ENCODE measurements at places on chromosomes 6 and 20.

DNA sequence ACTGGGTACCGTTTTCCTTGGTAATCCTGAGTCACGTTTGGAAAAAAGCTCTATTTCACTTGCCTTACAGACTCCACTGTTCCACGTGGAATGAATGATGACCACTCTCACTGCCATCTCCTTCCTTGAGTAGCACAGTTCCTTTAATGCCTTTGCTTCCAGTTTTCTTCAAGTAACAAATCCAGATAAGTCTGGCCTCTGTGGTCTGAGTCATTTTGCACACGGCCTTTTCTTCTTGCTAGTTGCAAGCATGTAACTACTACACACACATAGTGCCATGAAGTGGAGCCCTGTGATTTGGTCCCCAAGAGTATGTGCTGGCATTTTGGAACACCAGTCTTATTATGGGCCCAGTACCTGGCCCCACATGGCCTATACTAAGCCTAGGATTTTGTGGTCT lies 182.8 kb downstream of the SASH1 start:
- no peak for DNase-seq

DNA sequence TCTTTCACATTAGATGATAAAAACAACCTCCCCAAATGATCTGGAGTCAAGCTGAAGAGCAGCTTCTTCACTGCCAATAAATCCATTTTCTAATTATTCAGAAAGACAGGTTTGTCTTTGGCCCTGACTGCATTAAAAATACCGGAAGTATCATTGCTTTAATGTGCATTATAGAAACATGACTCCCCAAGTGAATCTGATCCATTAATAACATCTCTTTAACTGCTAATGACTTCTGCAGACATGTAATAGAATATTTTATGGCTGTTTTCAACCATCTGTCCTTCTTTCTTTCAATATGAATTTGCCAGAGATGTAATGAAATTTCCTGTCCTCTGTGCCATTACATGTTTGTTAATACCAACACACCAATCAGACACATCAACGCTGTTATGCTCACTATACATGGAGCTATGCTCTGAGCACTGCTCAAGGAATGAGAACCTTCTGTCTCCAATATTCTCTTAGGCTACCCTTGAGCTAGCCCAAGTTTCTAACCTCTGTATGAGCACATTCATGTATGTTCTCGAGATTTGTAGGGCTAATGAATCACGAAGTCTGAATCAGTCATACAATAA lies 87.8 kb downstream of the LYRM4 start:
- DNase-seq: no peak

- no peak for DNase-seq
Observed at GRCh38 chr6:157840776-157841175, 17.7 kb downstream of the SNX9 start.

GRCh38 chr6:37130704-37131103 lies 39.2 kb upstream of the PIM1 start:
- DNase-seq: no peak

- DNase-seq: no peak
Observed at GRCh38 chr20:7966176-7966575, 25.9 kb upstream of the HAO1 start.

GRCh38 chr6:140830666-140831065 lies 1302.1 kb upstream of the GJE1 start:
- DNase-seq: no peak

- DNase-seq: no peak
Observed at GRCh38 chr6:45654673-45655072, 276.9 kb upstream of the SUPT3H start.

- peak; percentile 42 for DNase-seq
Observed at GRCh38 chr6:43009124-43009523, 4.6 kb downstream of the MEA1 start.

GRCh38 chr6:38413102-38413800 lies 226.5 kb downstream of the BTBD9 start:
- DNase-seq: no peak

DNA sequence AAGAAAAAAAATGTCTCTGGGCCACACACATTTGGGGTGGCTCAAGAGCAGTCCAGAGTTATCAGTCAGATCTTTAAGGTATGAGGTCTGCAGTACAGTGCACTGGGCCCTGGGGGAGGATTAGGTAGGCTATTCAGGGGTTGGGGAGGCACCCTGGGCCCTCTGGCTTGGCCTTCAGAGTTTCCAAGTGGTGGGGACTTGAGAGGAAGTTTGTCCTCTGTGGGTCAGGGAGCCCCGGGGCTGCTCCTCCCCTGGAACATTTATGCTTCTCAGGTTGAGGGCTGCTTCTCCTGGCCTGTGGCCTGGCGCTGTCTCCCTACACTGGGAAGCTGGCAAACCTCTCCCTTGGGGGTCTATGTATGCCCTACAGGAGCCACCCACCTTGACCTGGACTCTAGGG lies 46.0 kb downstream of the PTK7 start:
- no peak for DNase-seq

DNA sequence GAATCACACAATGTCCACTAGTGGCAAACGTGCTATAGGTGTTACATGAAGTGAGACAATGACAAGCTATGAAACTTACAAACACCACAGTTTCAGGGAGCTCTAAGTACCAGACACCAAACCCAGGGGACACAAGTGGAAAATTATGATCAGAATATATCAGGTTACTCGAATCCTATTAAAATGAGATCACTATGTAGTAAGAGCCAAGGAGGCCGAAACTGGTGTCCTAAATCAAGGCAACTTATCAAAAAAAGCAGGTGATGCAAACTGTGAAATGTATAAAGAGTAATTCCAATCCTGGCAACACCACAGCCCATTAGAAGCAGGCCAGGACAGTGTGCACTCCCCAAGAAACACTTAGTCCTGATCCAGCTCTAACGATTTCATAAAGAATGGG lies 100.3 kb downstream of the ARHGAP18 start:
- no peak for DNase-seq

- DNase-seq: no peak
Observed at GRCh38 chr6:97032955-97033354, 108.4 kb downstream of the KLHL32 start.

GRCh38 chr6:18023891-18024290 lies 36.5 kb upstream of the KIF13A start:
- DNase-seq: no peak

GRCh38 chr6:947235-947934 lies 254.4 kb upstream of the EXOC2 start:
- DNase-seq: no peak

DNA sequence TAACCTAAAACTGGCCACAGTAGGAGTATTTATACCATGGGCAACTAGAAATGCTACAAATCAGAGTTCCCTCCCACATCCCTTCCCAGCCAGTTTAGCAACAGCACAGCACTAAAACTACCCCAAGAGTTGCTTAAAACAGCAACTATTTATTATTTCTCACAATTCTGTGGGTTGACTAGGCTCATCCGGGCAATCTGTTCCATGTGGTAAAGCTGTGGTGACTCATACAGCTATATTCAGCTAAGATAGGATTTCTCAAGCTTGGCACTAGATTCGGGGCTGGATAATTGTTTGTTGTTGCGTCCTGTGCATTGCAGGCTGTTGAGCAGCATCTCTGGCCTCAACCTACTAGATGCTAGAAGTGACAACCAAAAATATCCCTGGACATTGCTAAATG lies 8.6 kb upstream of the HECA start:
- peak; percentile 45 for DNase-seq

DNA sequence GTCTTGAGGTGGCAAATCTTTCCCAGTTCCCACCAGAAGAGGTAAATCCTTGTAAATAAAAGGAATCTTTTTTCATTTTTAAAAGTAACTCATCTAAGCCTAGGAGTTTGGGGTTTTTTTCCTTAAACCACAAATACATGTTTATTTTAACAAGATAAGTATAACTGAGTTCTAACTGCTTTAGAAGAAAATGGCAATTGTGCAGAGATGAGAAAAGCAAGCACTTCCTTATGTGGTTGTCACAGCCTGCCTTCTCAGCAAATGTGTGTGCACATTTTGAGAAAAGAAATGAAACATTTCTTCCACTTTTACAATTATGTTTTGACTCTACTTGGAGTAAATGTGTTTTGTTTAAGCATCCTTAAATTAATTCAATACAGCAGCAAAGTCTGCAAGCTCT lies 17.7 kb downstream of the HCK start:
- DNase-seq: no peak

DNA sequence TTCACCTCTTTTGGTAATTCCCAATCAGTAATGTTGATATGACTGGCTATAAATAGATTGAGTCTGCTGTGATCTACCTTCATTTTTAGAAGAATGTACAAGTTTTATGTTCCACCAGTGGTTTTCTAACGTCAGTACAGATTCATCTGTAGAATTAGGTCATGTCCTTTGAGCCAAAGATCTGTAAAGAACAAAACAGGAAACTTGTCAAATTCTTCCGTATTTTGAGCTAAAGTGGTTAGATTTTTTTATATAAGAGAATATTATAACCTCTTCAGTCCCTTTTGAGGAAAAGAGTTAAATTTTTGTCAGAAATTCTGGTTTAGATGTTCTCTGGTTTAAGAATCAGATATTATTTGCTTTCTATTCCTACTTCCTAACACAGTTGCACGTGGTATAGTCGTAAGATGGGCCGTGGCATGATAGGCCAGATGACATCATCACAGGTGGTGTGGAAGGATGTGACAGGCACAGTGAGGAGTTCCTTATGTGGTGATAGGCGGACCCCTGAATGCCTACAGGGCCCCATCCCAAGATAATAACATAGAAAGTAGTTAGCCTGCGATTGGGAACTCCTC lies 62.3 kb downstream of the SNX9 start:
- DNase-seq: peak; percentile 69

- DNase-seq: no peak
Observed at GRCh38 chr20:31837896-31838397, 7.5 kb downstream of the FOXS1 start.

- no peak for DNase-seq
Observed at GRCh38 chr6:82841309-82841708, 224.3 kb downstream of the UBE3D start.

DNA sequence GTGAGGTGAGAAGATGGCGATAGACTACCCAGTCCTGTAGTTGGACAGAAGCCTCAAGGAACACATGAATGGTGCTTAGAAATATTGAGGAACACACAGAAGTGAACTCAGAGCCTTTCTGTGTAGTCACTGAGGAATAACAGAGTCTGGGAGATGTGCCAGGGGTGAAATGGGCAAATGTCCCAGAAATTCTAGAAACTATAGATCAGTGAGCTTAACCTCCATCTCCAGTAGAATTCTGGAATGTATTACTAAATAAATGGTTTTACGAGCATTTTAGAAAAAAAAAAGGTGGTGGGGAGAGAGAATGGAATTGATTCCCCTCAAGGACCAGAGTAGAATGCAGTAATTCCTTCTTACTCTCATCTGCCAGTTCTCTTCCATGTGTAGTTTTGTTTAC lies 380.0 kb downstream of the LMBRD1 start:
- DNase-seq: no peak

DNA sequence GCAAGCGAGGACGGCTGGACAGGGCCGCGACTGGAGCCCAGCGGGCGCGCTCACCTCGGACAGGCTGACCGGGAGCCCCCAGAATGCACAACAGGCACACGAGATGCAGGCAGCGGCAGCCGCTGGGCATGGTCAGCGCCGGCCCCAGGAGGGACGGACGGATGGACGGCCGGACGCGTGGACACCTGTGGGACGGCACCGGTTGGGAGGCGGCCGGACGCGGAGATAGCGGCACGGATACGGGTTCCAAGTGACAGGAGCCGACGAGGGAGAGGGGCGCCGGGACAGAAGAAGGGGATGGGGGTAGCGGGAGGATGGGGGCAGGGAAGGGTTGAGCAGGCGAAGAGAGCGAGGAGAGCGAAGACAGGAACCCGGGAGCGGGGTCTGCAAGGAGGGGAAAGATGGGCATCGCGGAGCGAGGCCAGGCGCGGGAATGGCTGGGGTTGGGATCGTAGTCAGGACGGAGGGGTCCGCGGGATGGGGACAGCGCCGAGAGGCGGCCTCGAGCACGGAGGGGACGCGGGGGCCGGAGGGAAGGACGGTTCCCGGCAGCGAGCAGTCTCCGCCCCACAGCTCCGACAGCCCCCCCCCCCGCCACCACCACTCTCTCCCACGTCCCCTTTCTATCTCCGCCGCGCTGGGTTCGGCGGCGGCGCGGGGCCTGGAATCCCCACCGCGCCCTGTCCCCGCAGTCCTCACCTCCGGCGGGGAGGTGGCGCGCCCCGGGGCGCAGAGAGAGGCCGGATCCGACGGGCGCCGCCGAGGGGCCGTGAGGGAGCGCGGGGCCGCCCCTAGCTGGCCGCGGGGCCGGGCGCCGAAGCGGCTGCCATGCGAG lies 435 bp downstream of the DLK2 start:
- DNase-seq: peak; percentile 50

- DNase-seq: no peak
Observed at GRCh38 chr6:20115246-20115980, 96.9 kb downstream of the MBOAT1 start.

DNA sequence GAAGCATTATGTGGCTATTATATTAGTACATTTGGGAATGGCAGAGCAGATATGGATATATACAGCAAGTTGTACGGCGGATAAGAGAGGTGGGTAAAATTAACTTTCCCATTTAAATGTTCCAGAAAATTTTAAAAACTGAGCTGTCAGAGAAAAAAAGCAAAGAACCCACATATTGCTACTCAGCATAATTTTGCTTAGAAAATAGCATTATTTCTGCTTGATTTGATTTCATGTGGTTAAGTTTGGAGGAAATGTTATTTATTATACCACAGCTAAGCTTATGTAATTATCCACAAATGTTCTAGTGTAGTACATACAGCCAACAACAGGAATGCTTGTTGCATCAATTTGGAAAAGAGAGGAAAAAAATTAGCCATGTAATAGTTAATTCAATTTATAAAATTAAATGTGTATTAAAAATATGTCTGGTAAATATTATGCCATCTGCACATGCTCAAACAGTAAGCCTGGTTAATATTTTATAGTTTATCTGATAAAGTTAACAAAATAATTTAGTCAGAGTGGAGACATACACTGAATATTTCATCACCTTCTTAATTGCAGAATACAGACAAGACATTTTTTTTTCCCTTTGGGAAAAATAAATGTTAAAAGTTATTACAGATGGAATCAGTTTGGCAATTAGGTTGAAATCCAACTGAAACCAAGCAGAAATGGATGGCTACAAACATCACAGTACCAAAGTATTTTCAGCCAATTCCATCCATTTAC lies 172.1 kb upstream of the ID4 start:
- DNase-seq: no peak

GRCh38 chr6:136424901-136425300 lies 125.3 kb downstream of the MAP7 start:
- no peak for DNase-seq

GRCh38 chr6:6494677-6495076 lies 93.8 kb upstream of the LY86 start:
- DNase-seq: peak; percentile 53

GRCh38 chr6:14468647-14469321 lies 351.2 kb downstream of the CD83 start:
- no peak for DNase-seq

- no peak for DNase-seq
Observed at GRCh38 chr6:16496210-16496609, 257.8 kb downstream of the GMPR start.

- DNase-seq: no peak
Observed at GRCh38 chr6:109874621-109875020, 103.5 kb upstream of the GPR6 start.

GRCh38 chr20:18390201-18390600 lies 76.6 kb downstream of the DZANK1 start:
- DNase-seq: no peak

Measured in stimulated activated CD4-positive, alpha-beta T cell treated with anti-CD3 and anti-CD28 coated beads, Interleukin-15, amount 100 ng/mL, for 24 hours (primary cell).